Stimulated activated CD8-positive, alpha-beta memory T cell treated with anti-CD3 and anti-CD28 coated beads, Interleukin-4, amount 100 ng/mL, for 4 hours (primary cell): ENCODE measurements at places on chromosomes 12 and 14.

DNA sequence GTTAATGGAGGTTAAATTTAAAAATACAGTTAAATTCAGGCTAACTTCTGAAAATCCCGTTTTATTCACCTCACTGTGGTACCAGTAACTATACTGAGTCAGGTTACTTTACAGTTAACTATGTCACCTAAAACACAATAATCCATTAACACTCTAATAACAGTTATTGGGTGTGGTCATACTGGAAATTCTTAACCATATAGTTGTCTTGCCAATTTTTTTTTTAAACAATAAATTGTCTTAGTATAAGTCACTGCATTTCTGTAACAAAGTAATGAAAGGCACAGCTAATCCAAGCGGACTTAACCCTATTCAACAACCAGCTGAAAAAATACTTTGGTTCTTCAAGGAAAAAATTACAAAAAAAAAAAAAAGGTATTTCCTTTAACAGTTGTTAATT lies 16.2 kb upstream of the PHLDA1 start:
- DNase-seq: no peak

- DNase-seq: no peak
Observed at GRCh38 chr14:24307575-24308341, at the start of gene CIDEB. Gene CIDEB (minus strand): TSS chr14:24307977. CDS start chr14:24307858, 119 bp downstream.

- no peak for DNase-seq
Observed at GRCh38 chr14:69263364-69263763, 3.4 kb downstream of the GALNT16 start.

GRCh38 chr12:65296508-65297265 lies 18.2 kb downstream of the MSRB3 start:
- no peak for DNase-seq

DNA sequence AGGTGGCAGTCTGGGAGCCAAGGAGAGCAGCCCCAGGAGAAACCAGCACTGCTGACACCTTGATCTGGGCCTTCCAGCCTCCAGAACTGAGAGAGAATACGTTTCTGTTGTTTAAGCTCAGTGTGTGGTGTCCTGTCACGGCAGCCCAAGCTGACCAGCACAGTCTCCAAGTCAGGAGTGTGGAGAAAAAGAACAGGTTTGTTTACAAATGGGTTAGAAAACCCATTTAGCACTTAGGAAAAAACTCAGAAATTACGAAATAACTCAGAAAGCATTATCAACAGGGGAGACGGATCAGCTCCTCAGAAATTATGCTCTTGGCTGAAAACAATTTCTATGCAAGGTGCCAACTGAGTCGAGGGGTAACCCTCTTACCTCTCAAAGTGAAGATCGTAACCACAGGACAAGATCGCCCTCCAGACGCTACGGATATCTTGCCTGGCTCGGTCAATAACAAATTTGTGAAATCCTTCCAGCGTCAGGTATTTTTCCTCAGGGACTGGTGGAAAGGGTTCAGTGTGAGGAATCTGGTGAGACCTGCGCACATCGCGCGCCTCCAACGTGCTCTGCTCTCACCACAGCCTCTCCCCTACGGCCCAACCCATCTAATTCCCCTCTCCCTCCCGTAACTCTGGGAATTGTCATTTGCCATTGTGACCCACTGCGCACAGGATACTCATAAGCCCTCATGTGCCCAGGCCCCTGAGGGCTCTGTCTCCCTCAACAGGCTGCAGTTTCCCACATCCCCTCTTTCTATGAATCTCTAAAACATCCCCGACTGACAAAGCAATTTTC lies 50.2 kb downstream of the TRAFD1 start:
- no peak for DNase-seq

DNA sequence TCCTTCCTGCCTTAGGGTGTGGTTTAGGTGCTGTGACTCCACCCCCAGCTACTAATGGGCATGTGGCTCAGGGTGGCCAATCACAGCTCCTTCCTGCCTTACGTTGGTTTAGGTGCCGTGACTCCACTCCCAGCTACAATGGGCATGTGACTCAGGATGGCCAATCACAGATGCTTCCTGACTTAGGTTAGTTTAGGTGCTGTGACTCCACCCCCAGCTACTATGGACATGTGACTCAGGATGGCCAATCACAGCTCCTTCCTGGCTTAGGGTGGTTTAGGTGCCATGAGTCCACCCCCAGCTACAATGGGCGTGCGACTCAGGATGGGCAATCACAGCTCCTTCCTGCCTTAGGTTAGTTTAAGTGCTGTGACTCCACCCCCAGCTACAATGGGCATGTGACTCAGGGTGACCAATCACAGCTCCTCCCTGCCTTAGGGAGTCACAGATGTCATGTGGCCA lies 163.9 kb downstream of the TBX5 start:
- DNase-seq: no peak

GRCh38 chr14:21054123-21054767 lies 3.4 kb upstream of the RNASE8 start:
- DNase-seq: no peak

DNA sequence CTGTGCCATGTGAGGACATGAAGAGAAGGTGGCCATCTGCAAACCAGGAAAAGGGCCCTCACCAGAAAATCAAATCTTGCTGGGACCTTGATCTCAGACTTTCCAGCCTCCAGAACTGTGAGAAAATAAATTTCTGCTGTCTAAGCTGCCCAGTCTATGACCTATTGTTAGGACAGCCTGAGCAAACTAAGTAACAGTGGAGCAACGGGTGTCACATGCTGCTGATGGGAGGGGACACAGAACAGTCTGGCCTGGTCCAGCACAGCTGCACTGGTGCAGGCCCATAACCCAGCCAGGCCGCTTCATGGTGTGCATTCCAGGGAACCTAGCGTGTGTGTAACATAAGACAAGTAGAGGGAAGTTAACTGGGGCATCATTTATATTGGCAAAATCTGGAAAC lies 42.1 kb downstream of the GRIP1 start:
- DNase-seq: no peak

GRCh38 chr12:29726321-29726692 lies 57.4 kb downstream of the TMTC1 start:
- DNase-seq: no peak

- no peak for DNase-seq
Observed at GRCh38 chr12:90339837-90340236, 615.1 kb downstream of the CCER1 start.

DNA sequence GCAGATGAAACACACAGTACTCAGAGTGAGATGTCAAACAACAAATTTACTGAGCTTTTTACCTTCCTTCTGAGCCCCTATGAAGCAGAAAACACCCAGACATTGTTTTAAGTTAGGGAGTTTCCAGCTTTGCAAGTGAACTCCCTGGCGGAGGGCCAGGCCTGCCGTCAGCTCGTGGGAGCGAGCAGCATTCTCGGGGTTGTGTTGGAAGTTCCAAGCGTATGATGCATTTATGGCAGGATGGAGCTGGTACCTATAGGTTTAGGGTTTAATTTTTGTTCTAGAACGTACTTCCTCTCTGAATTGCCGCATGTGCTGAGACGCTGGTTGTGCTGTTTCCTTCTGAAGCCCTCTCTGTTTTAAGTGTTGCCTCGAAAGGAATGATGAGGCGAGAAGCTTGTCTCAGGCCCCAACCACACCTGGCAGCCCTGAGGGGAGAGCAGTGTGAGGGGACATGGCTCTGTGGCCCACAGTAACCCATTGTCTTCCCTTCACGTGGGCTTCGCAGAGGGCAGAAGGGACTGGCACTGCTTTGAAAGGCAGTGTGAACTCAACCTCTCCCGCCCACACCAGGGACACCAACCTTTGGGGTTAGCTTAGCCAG lies 76.6 kb downstream of the SSPN start:
- DNase-seq: no peak

GRCh38 chr12:103955811-103956508 lies 9.7 kb upstream of the TDG start:
- no peak for DNase-seq

DNA sequence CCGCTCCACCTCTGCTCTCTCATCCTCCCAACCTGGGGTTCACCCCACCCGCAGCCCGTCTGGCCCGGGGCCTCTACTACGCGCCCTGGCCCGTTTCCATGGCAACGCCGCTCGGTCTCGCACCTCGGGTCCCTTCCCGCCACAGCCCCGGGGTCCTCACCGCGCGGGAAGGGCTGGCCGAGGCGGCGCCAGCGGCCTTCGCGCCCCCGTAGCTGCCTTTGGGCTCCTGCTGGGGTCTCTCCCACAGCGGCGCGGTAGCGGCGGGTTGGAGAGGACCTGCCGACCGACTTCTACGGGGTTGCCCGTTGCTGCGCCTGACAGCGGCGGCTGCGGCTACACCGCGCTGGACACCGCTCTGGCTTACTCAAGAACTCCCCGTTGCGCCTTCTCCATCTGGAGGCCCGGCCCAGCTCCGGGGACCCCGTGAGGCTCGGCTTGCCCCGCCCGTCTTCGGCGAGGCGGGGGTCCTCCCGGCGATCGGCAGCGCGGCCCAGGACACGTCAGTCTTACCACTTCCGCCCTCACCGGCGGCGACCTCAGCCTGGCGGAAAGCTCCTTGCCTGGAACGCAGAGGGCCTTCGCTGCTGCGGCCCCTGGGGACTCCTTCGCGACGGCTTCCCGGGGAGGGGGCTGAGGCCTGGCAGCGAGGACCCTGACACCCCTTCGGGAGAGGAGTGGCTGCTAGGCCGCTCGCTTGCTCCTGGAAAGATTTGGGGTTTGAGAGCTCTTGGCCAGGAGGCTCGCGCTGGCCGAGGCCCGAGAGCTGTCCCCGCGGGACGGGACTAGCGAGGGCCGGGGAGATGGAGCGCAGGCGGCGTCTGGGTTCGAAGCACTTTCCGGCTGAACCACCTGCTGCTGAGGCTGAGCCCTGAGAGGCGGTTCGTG lies at the start of gene TM9SF1:
Gene TM9SF1 (minus strand): TSS at position 256 of the 885 bp plus-strand sequence. CDS start 422 bp downstream, outside the sequence.
- peak; percentile 69 for DNase-seq

DNA sequence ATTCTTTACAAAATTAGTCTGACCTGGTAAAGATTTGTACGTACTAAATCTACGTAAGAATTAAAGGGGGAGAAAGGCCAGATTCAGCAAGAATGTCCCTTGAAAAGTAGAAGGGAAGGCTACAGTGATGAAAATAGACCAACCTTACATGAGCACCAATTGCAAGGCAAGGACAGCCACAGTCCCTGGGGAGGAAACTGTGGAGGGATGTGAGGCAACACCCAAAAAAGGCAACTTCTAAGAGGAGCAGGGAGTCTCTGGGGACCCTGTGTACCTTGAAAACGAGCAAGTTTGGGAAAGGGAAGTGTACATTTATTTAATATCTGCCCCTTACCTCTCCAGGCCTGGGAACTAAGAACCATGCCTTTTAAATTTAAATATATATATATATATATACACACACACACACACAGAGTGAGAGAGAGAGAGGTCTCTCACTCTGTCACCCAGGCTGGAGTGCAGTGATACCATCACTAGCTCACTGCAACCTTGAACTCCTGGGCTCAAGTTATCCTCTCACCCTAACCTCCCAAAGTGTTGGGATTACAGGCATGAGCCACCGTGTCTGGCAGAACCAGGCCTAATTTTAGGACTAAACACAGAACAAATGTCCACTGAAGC lies 56.4 kb downstream of the TMCC3 start:
- no peak for DNase-seq

- DNase-seq: no peak
Observed at GRCh38 chr14:104770851-104771272, 17.9 kb downstream of the SIVA1 start.
